ENCODE measurements at places on chromosomes 2 and 18. TPM values are rescaled to one million over a fixed set of nuclear protein-coding genes. Genes with fewer than 3 reads are reported as not detected.

The KCNJ3 gene
- not detected for total RNA-seq

The PLCL1 gene
- 0.20 TPM for total RNA-seq

The MYCN gene
- total RNA-seq: not detected

The ABCG5 gene
- total RNA-seq: not detected

The SMYD1 gene
- not detected for total RNA-seq

The CLEC4F gene
- not detected for total RNA-seq

The SP140 gene
- 132 TPM for total RNA-seq

The WNT6 gene
- not detected for total RNA-seq

The LMAN1 gene
- 69.5 TPM for total RNA-seq

The MGAT4A gene
- 57.4 TPM for total RNA-seq

The FAM210A gene
- total RNA-seq: 26.4 TPM

The SERPINB5 gene
- total RNA-seq: not detected

The EFR3B gene
- total RNA-seq: 0.23 TPM

The CD28 gene
- 30.5 TPM for total RNA-seq

The SPATA3 gene
- 1.2 TPM for total RNA-seq

The CCL20 gene
- total RNA-seq: 0.82 TPM

The KCNG2 gene
- total RNA-seq: not detected

The TNFAIP6 gene
- total RNA-seq: not detected

The ACMSD gene
- total RNA-seq: not detected

The SLC5A7 gene
- total RNA-seq: not detected

The PROM2 gene
- not detected for total RNA-seq

The CTAGE1 gene
- not detected for total RNA-seq

The NCKAP1 gene
- total RNA-seq: 0.96 TPM

The FRZB gene
- not detected for total RNA-seq
